ENCODE measurements at places on chromosomes 6 and 20.
A peak's percentile ranks its signal among the peaks of the same experiment; 100 is the strongest.

- DNase-seq, result no peak
These were observed 367.2 kb downstream of the EPM2A start for GRCh38 chr6:145368075-145368474.

- DNase-seq, result no peak
These were observed 114.6 kb downstream of the RCAN2 start for GRCh38 chr6:46376562-46377061.

GRCh38 chr20:1493536-1493935 lies 2.3 kb upstream of the SIRPB2 start:
- DNase-seq, result no peak

GRCh38 chr6:121839896-121840295 lies 404.4 kb downstream of the GJA1 start:
- DNase-seq, result no peak

- DNase-seq, result no peak
These were observed 59.9 kb upstream of the TINAG start for GRCh38 chr6:54248319-54248718.

GRCh38 chr6:18147160-18147559 lies 7.7 kb downstream of the TPMT start:
- DNase-seq, result peak; percentile 49

- DNase-seq, result no peak
These were observed 85.7 kb downstream of the GJA1 start for GRCh38 chr6:121521164-121521555.

DNA sequence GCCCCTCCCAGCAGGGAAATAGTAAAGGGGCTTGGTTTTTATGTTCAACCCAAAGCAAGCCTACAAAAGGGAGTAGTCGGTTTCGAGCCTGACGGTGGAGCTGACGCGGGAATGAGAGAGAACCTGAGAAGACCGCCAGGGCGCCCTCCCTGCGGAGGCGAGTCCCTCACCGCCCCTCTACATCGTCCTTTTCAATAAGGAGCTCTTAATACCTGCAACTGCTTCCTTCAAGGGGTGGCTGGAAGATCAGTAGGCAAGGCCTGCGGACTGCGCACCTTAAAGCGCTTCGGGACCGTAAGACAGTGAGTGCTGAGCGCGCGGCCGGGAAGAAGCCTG lies 709 bp upstream of the ZNF76 start:
- no peak for DNase-seq

DNA sequence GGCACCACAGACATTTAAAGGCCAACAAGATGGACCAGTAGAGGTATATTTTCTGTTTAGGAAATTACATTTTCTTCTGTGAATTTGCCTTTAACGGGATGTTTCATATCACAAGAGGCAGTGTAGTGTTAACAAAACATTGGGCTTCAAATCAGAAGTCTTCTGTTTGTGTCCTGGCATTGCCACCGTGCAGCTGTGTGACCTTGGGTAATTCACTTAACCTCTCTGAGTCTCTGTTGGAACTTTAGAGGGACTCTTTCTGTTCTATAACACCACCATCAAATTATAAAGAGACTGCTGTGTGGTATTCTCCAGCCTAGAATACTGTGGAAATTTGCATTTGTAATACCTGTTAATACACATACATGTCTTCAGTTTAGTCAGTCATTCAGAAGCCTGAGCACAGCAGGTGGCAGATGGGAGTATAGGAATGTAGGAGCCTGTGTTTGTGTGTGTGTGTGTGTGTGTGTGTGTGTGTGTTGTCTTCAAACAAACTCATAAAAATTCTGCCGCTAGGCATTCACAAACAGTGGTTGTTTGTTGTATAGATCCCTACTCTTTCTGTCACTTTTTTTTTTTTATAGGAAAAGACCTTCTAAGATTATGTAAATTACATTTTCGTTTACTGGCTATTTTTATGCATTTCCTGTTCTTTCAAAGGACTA lies 22.6 kb downstream of the UST start:
- no peak for DNase-seq

All from Daoy (cell line).